ENCODE measurements at places on chromosomes 6 and 20.

GRCh38 chr6:137878486-137879285, 11.6 kb downstream of the TNFAIP3 start:
- DNase-seq, result no peak

GRCh38 chr20:8489094-8489883, 357.2 kb downstream of the PLCB1 start:
- no peak for DNase-seq

DNA sequence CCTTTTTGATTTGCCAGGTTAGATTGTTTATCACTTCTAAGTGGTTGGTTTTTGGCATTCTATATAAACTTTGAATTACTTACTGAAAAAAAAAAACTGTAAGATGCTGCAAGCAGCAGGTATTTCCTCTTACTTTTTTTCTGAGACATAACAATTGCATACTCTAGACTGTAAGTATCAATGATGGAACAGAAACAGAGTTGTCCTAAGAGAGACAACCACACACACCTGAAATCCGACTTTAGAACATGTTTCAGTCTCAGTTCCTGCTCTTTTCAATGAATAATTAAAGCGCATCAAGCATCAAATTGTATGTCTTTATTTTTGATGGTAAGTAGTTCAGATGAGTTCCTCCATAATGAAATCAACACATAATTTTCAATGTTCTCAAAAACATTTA, 105.3 kb upstream of the KHDRBS2 start:
- DNase-seq, result no peak

- DNase-seq, result no peak
Measured at GRCh38 chr20:49976542-49976941, 6.2 kb upstream of the SNAI1 start.

DNA sequence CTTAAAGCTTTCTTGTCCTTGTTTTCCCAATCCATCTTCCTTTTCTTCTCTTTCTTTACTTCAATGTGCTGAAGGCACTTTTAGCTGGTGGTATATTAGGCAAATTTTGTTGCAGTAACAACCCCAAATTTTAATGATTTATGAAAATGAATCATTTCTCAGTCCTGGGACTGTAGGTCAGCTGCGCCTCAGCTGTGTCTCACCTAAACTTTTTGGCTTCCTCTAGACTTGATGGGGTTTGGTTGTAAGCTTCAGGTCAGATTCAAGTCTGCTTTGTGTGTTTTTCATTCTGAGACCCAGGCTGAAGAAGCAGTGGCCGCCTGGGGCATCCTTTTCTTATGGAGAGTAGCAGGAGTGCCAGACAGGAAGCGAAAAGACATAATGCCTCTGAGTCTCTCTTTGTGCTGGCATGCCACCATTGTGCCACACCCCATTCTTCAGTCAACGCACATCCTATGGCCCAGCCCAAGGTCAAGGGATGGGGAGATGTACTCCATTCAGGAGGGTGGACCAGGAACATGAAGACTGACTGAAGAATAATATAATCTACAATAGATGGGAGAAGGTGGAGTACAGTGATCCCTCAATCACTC, 28.9 kb upstream of the CD83 start:
- DNase-seq, result no peak

- DNase-seq, result no peak
Measured at GRCh38 chr6:28907394-28907793, 16.4 kb downstream of the TRIM27 start.

GRCh38 chr20:38243709-38244020, 16.9 kb downstream of the KIAA1755 start:
- no peak for DNase-seq

GRCh38 chr6:337805-338368, 45.6 kb downstream of the DUSP22 start:
- DNase-seq, result no peak

GRCh38 chr20:24612799-24613775, 143.7 kb downstream of the SYNDIG1 start:
- DNase-seq, result no peak

GRCh38 chr20:25623225-25623735, 534 bp downstream of the NANP start:
- DNase-seq, result no peak

DNA sequence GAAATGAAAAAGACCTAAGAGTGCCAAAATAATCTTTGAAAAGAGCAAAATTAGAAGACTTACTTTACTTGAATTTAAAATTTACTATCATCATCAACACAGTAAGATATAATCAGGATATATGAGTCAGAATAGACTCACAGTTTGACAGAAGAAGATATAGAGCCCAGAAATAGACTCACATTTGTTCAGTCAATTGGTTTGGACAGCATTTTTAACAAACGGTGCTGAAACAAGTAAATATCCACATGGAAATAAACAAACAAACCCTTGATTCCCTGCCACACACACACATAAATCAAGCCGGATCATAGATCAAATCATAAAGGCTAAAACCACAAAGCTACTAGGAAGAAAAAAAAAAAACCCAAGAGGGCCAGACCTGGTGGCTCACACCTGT, 291.1 kb downstream of the ADGRG6 start:
- no peak for DNase-seq

- peak; percentile 90 for DNase-seq
Measured at GRCh38 chr6:65707126-65707826, at the start of gene EYS. EYS (minus strand) TSS chr6:65707226; CDS start chr6:65495410, 211,816 bp downstream.

DNA sequence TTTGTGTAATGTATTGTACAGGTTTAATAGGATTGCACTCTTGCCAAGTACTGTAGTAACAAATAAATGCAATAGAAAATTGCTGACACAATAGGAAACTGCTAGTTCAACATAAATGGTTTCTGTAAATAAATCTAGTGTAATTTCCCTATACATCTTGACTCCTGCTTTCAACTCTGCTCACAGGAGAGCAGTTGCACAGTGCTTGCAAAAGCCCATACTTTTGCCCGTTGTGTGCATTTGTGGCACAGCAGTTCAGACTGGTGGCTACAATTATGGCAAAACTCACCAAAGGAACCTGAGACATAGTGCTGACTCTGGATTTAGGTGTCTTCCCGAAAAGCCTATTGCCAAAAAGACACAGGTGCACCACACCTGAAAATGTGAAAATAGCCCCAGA, 953.3 kb upstream of the SLC35B3 start:
- no peak for DNase-seq

- peak; percentile 41 for DNase-seq
Measured at GRCh38 chr6:13813621-13814175, 659 bp downstream of the MCUR1 start.

GRCh38 chr6:42984924-42985475, 630 bp downstream of the PPP2R5D start:
- no peak for DNase-seq

- DNase-seq, result no peak
Measured at GRCh38 chr6:37192666-37193065, 22.7 kb downstream of the PIM1 start.

DNA sequence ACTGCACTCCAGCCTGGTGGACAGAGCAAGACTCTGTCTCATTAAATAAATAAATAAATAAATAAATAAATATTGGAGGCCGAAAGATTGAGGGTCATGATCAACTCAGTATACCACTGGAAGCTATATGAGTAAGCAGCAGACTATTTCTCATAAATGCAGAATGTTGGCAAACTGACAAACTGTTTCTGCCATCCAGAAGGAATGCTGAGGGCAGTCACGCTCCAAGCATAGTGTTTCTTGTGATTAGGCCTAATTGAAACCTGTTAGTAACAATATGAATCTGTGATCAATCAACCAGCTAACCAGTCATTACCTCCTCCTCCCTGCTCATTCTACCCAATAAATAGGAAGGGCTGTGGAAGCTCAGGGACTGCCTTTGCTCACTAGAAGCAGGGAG, 15.2 kb upstream of the KCNK15 start:
- no peak for DNase-seq

GRCh38 chr6:166629628-166630027, 2.6 kb upstream of the RPS6KA2 start:
- DNase-seq, result no peak

Data from NCI-H1930 (cell line).